ENCODE measurements at places on chromosomes 11 and 22.

GRCh38 chr11:128905345-128906184 lies 14.4 kb downstream of the KCNJ5 start:
- no peak for DNase-seq

GRCh38 chr11:115060840-115061239 lies 382.5 kb downstream of the NXPE2 start:
- no peak for DNase-seq

GRCh38 chr11:46896719-46897406 lies 21.5 kb downstream of the LRP4 start:
- DNase-seq, result no peak

- DNase-seq, result no peak
These were observed 157.8 kb upstream of the DDI1 start for GRCh38 chr11:103878646-103879045.

GRCh38 chr11:105582497-105582896 lies 27.4 kb upstream of the GRIA4 start:
- DNase-seq, result no peak

DNA sequence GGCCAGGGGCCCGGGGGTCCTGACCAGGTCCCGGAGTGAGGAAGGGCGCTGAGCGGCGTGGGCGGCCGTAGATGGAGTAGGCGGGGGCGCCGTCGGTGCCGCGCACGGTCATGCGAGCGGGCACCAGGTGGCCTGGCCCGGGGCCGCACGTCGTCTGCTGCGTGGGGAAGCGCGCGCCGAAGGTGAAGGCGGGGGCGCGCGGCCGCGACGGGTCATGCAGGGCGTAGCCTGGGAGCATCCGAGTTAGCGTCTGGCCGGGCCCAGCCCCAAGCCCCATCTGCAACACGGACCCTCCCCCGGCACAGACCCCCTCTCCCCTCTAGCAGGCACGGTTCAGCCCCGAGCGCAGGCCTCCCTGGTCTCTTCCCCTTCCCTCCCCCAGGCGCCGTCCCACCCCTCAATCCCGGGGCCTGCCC lies 1.7 kb upstream of the TYMP start:
- peak; percentile 47 for DNase-seq

DNA sequence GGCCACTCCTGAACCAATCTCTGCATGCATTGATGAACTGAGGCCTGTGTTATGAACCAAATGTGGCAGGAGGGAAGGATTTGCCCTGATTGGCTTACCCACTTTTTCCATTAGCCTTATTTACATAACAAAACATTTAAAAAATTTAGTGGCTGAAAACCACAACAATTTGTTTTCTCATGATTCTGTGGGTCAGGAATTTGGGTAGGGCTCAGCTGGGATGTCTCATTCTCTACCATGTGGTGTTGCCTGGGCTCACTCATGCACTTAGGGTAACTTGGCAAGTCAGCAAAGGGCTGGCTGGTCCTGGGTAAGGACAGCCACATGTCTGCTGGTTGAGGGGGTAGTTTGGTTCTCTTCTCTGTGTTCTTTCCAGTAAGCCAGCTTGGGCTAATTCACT lies 35.1 kb upstream of the CYP2R1 start:
- DNase-seq, result no peak

DNA sequence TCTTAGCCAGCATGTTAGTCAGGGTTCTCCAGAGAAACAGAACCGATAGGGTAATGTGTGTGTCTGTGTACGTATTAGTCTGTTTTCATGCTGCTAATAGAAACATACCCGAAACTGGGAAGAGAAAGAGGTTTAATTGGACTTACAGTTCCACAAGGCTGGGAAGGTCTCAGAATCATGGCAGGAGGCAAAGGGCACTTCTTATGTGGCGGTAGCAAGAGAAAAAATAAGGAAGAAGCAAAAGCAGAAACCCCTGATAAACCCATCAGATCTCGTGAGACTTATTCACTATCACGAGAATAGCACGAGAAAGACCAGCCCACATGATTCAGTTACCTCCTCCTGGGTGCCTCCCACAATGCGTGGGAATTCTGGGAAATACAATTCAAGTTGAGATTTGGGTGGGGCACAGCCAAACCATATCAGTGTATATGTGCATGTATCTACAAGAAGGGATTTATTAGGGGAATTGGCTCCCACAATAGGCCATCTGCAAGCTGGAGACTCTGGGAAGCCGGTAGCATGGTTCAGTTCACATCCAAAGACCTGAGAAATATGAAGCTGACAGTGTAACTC lies 173.7 kb upstream of the NECTIN1 start:
- no peak for DNase-seq

GRCh38 chr22:30829901-30830550 lies 135.4 kb downstream of the OSBP2 start:
- no peak for DNase-seq

GRCh38 chr22:20805972-20806471 lies 32.1 kb downstream of the SERPIND1 start:
- DNase-seq, result no peak

DNA sequence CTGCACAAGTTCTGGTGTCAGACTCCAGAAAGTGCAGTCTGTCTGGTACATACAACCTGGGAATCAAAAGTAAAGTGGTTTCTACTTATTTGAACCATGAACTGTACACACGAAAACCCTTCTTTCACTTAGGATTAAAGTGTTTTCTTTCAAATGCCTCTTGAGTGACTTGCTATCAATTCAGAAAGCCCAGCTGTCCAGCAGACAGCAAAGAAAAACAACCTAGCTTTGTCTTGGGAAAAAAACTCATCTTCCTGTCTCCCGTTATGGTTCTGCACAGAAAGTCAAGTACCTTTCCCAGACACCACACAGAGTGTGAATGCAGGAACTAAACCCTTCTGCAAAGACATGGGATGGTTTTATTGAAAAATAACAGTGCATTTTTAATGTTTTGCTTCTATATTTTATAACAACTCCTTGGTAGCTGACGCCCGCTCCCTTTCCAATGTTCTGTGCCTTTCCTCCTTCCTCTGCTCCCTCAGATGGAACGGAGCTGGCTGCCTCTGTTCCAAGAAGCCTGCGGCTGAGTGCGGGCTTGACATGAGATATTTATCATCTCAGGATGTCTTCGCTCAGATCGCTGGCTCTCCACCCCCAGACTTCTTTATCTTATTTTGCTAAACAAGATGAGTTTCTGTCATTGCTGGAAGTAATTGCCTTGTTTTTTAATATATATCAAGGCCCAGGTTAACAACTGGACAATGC lies 322.3 kb upstream of the B3GAT1 start:
- DNase-seq, result no peak

DNA sequence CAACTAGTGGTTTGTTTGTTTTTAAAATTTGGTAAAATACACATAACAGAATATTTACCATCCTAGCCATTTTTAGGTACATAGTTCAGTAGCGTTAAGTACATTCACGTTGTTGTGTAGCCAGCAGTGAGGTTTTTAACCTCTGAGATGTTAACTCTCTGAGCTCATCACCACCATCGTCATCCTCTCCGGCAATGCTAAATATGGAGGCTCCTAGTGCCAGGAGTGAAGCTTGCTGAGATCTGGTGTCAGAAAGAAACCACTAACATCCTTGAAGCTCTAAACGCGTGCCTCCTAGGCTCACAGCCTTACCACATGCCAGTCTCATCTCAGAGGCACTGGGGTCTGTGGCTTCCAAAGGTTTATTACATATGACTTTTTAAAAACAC lies 330.2 kb upstream of the B3GAT1 start:
- no peak for DNase-seq

GRCh38 chr22:40509401-40510134 lies 127.0 kb downstream of the MRTFA start:
- no peak for DNase-seq

GRCh38 chr11:72209101-72209500 lies 7.5 kb upstream of the FOLR2 start:
- no peak for DNase-seq

GRCh38 chr11:8314916-8315315 lies 51.2 kb upstream of the LMO1 start:
- DNase-seq, result no peak

GRCh38 chr11:9267680-9268079 lies 2.5 kb upstream of the DENND5A start:
- no peak for DNase-seq

GRCh38 chr11:77590194-77590782 lies 535 bp downstream of the AQP11 start:
- DNase-seq, result no peak

GRCh38 chr11:59102259-59102765 lies 4.7 kb upstream of the FAM111B start:
- DNase-seq, result no peak

GRCh38 chr22:17985606-17986005 lies 38.8 kb downstream of the MICAL3 start:
- DNase-seq, result no peak

DNA sequence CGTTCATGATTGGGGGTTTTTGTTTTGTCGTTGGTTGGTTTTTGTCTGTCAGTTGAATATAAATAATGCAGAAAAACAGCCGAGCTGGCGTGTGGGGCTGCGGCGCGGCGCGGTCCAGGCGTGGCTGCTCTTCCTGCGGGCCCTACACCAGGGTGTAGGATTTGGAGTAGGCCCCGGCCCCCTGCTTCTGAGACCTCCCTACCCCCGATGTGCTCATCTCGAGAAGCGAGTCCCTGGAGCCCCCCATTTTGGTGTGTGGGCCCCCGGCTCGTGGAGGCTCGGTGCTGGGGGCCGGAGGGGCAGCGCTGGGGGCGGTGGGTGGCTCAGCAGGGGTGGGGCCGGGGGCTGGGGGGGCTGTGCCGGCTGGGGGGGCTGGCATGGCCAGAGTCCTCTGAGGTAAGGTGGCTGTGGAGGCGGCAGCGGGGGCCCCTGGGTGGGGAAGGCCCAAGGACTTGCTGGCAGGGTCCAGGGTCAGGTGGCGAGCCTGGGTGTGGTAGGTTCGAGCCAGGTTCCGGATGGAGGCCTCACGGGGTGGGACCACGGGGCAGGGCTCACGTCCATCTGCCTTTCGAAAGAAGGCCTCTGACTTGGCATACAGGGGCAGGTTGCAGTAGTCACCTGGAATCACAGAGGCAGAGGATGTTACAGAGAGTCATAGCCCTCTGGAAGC lies 100.7 kb downstream of the CEP164 start:
- DNase-seq, result no peak

DNA sequence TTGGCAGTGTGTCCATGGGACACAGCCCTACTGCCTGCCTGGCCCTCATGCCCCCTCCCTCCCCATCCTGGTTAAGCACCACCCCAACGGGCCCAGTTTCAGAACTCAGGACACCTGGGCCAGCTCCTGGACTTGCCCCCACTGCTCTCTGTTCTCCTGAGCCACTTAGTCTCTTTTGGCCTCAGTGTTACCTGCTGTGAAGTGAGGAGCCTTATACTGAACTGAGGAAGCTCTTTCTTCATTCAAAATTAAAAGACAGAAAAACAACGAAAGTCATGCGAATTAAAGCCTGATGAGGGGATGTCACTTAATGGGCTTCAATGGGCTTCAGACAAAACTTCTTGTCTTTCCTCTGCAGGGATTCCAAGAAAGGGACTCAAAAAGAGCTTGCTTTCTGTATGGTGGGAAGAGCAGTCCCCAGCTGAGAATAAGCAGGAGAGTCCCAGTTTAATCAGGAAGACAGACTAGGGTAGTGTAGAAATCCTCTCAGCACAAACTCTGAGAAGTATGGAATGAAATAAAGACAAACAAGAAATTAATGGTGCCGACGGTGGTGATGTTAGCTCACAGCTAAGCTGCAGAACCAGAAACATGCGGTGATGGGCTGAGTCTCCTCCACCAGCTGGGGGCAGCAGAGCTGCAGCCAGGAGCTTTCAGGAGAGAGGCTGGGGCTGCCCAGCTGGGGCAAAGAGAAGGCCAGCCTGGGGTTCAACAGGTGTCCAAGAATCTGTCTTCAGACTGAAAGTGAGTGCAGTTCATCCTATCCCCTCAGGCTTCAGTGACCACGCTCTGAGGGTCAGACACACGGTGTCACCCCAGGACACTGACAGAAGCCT lies 101.0 kb downstream of the GGTLC2 start:
- DNase-seq, result no peak

DNA sequence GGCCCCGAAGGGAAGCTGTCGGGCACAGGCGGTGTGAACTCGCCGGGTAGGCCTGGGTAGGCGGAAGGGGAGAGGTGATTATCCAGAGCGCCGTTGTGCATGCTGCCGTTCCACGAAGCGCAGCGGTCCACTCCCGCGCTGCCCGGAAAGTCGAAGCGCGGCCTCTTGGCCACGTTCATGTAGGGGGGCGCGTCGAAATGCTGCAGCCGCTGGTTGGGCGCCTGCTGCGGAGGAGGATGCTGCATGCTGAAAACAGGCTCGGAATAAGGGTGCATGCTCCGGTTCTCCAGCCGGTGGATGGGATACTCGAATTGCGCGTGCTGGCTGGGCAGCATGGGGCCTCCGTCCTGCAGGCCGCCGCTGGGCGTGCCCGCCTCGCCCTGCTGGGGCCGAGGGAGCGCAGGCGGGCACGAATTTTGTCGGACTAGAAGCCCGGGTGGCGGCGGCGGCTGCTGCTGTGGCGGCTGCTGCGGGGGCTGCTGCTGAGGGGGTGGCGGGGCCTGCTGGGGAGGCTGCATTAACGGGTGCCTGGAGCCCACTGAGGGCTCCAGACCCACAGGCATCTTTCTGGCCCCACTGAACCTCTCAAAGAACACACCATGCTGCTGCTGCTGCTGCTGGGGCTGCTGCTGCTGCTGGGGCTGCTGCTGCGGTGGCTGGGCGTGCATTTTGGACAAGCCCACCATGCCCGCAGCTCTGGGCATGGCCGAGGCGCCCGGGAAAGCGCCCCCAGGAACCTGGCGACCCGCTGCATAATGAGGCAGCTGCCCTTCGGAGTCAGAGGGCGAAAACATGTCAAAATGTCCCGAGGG lies 2.3 kb downstream of the MN1 start:
- no peak for DNase-seq

DNA sequence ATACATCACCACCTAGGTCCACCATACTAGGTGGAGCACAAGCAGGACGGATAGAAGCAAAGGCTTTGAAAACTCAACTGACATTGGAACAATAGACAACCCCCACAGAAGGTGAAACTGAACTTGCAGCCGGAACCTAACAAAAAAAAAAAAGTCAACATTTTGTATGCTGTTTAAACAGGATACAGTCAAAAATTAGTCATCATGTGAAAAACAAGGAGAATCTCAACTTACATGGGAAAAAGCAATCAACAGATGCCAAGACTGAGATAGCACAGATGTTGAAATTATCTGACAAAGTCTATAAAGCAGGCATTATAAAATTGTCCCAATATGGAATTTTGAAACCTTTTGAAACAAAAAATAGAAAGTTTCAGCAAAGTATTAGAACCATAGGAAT lies 123.8 kb downstream of the RAB38 start:
- DNase-seq, result no peak

- DNase-seq, result no peak
These were observed 3.8 kb downstream of the MOB2 start for GRCh38 chr11:1482581-1483444.

GRCh38 chr11:26121466-26121865 lies 210.5 kb upstream of the ANO3 start:
- DNase-seq, result no peak

GRCh38 chr11:132057266-132057665 lies 686.9 kb downstream of the NTM start:
- no peak for DNase-seq

- DNase-seq, result no peak
These were observed at the start of gene OR51F2 for GRCh38 chr11:4821021-4821420. Gene OR51F2 (plus strand): TSS chr11:4821321. CDS start chr11:4821422, 101 bp downstream.

DNA sequence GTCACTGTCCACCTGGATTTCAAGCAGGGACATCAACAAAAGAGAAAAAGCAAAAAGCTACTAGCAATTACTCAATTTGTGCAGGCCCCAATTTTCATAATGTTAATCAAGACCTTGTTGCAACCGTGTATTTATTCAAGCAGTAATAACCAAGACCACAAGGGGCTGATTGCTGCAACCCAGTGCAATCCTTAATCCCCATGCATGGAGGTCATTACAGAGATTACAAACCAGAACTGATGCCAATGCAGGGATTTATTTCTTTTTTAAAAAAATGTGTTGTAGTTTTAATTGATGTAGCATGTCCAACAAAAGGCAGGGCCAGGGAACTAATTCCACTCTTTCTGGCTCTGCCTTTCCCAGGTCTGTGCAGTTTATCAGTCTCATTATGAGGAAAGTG lies 18.4 kb downstream of the TECTA start:
- DNase-seq, result no peak
